Stimulated activated naive CD4-positive, alpha-beta T cell (primary cell): ENCODE measurements at places on chromosomes 11 and 22.
A peak's percentile ranks its signal among the peaks of the same experiment; 100 is the strongest.

DNA sequence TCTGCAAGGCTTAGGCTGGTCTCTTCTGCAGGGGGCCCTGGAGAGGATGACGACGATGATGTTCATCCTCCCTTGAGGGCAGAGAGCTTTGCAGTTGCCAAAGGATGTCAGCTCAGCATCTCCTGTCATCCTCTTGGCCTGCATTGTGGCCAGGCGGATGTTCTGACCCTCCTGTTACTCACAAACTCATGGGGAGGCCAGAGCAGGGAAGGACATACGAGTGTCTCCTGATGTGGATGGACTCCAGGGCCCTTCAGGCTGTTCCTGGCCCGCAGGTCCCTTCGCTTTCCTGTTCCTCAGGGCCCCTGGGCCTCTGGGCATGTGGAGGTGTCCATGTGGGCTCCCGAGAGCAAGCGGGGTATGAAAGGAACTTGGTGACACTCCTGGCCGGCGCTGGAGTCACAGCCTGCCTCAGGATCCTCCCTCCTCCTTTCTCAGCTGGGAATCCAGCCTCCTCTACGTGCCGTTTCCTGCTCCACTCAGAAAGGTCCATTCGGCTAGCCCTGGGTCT lies 8.5 kb downstream of the ADORA2A start:
- no peak for DNase-seq

GRCh38 chr11:9642894-9643293 lies 21.0 kb upstream of the SWAP70 start:
- DNase-seq, result no peak

DNA sequence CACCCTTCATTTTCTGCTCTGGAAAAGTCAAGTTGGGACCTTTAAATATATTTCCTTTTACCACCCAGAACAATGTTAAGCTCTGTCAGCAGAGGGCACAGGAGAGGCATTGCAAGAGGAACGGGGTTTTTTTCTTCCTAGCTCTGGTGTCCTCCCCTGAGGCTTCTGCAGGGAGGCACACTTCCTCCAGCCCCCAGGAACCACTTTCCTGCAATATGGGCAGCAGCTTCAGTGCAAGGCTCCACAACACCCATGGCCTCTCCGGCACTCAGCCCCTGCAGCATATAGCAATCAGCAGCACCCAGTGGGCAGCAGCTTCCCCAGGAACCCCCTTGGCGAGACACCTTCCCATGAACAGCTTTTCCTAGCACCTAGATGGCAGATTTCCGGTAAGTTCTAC lies 101.4 kb downstream of the SYT9 start:
- DNase-seq, result peak; percentile 11

- no peak for DNase-seq
Observed at GRCh38 chr11:120819437-120820365, 204.2 kb upstream of the TBCEL start.

DNA sequence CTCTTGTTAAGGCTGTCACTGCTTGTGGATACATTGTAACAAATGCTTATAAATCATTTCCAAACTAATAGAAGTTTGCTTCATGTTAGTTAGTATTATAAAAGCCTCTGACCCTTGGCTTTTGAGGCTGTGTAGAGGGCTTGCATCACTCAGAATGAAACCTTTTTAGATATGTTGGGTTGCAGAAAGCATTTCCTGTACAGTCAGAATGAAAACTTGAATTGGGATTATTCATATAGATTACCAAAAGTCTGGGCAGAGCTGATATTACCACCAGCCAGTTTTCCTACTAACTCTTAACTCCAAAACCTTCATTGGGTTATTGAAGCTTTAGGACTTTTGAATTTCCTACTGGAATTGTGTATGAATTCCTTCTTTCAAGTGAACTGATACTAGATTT lies 12.0 kb downstream of the KMT2A start:
- DNase-seq, result no peak

- no peak for DNase-seq
Observed at GRCh38 chr22:46914916-46915894, 152.8 kb downstream of the TBC1D22A start.

- no peak for DNase-seq
Observed at GRCh38 chr11:33412241-33412640, 155.1 kb downstream of the HIPK3 start.

DNA sequence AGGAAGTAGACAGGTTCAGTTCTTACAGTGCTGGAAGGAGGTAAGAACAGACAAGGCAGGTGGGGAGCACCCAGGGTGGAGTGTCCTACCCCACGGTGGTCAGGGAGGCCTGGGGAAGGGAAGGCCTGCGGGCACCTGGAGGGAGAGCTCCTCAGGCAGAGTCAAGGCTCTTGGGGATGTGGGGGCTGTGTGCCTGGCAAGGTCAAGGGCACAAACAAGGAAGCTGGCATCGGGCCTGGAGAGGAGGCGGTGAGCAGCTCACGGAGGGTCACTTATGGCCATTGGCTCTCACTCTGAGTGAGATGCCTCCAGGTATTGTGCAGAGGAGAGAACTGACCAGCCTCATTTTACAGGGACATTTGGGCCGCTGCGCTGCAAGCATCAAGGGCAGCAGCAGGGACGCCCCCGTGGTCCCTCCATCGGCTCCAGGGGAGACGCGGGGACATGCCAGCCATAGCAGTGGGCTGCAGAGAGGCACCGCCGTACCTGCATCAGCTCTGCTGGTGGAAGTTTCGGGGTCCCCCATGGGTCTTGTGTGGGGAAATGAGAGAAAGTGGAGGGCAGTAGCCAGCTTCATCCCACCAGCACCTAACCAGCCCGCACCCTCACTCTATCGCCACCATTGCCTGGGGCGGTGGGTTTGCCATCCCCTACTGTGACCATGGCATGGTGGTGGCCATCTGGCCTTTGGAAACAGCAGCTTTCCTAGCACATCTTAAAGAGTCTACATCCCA lies 37.5 kb upstream of the RTL6 start:
- DNase-seq, result no peak

DNA sequence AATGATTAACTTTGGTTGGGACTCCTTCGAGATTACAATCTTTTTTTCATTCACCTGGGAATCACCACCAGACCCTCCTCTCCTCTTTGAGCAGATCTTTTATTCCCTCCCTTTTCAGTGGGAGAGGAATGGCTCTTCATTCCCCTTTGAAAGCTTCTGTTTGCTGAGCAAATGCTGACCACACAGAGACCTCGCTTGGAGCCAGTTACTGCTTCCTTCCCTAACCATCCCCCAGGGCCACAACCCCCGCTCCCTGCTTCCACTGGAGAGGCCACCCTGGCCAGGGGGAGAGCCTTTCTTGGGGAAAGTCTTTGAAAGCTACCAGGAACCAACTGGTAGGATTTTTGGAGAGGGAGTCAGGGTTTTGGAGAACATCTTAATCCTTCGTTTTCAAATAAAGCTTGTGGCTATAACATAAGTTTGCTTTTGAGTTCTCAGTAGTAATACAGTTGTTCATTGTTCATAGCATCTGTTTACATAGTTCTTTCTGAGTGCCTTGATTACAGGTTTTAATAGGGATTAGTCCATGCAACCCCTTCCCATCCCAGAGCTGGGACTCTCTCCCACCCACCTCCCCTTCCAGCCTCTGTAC lies 138.4 kb downstream of the DBX1 start:
- DNase-seq, result no peak

GRCh38 chr11:134759855-134760254 lies 347.8 kb upstream of the B3GAT1 start:
- DNase-seq, result no peak

GRCh38 chr22:44448271-44448830 lies 49.7 kb downstream of the RTL6 start:
- no peak for DNase-seq

GRCh38 chr11:11403763-11404725 lies 51.0 kb upstream of the CSNK2A3 start:
- no peak for DNase-seq

GRCh38 chr11:129427376-129427775 lies 51.7 kb downstream of the BARX2 start:
- no peak for DNase-seq

GRCh38 chr22:26617271-26618199 lies at the start of gene CRYBB1:
CRYBB1 (minus strand) TSS chr22:26618027; CDS start chr22:26616319, 1,708 bp downstream.
- DNase-seq, result no peak

DNA sequence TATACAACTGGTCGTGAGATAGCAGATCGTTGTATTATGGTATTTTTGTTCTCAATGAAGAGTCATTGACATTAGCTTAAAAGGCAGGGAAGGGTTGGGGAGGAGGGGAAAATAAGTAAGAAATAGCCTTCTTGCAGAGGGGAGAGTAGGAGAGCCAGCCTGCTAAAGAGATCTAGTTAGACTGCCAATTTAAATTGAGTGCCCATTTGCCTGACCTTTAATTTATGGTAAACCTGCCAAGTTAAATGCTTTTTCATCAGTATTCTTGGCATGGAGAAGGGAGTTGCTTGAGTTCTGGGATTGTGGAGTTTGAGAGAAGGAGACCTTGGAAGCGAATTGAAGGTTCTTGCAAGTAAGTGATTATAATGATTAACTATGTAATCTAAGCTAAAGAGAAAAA lies 89.0 kb downstream of the FAM83F start:
- no peak for DNase-seq

DNA sequence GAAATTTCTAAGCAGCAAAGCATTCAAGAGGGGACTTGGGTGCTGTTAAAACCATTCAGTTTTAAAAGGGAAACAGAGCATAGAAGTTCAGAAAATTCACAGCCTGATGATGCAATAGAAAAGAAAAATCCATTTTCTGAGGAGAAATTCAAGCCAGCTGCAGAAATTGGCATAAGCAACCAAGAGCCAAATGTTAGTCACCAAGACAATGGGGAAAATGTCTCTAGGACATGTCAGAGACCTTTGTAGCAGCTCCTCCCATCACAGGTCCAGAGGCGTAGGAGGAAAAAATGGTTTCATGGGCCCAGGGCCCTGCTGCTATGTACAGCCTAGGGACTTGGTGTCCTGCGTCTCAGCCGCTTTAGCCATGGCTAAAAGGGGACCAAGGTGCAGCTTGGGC lies 5.5 kb upstream of the IRAG1 start:
- DNase-seq, result no peak

- DNase-seq, result no peak
Observed at GRCh38 chr22:41931701-41932269, 5.2 kb upstream of the TNFRSF13C start.

GRCh38 chr11:88231894-88232482 lies 56.7 kb upstream of the RAB38 start:
- peak; percentile 42 for DNase-seq

DNA sequence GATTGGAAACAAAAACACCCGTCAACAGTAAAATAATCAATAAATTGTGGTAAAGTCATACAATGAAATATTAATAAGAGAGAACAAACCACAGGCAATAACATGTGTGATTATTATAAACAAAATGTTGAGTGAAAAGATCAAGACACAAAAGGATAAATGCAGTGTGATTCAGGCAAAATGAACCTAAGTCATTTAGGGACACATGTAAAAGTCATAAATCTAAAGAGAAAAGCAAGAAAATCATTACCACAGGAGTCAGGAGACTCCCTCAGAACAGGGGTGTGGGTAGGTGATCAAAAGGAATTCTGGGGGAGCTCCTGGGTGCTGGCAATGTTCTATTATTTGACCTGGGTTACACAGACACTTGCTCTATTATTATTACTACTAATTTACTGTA lies 47.9 kb upstream of the PPP2R1B start:
- DNase-seq, result no peak

GRCh38 chr22:38773363-38773946 lies 17.7 kb upstream of the SUN2 start:
- no peak for DNase-seq

GRCh38 chr11:59918987-59919589 lies 19.1 kb upstream of the OOSP1 start:
- DNase-seq, result no peak

DNA sequence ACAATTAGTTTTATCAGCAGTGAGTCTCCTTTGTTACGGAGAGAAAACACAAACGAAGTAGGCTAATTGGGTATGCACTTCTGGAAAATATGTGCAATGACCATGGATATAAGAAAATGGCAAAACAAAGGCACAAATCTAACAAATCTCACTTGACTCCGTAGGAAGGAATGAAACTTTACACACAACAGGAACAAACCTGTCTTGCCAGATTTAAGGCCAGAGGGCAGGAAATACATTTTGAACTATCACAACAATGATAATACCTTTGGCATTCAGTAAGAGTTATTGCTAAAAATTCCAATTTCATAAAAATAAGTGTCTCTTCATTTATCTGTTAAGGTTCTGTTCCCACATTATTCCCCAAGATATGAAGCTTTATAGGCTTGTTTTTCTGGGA lies 36.6 kb downstream of the SLC25A17 start:
- DNase-seq, result no peak

GRCh38 chr11:132125988-132126871 lies 755.8 kb downstream of the NTM start:
- DNase-seq, result no peak
